ENCODE measurements at places on chromosomes 7 and 10. TPM values are rescaled to one million over a fixed set of nuclear protein-coding genes. Genes with fewer than 3 reads are reported as not detected.

EPHA1 gene
- total RNA-seq: 39.6 TPM

GBX1 gene
- total RNA-seq: not detected

PGAM2 gene
- not detected for total RNA-seq

GIMAP2 gene
- 5.3 TPM for total RNA-seq

GPR26 gene
- not detected for total RNA-seq

SPDYE8 gene
- not detected for total RNA-seq

CLRN3 gene
- total RNA-seq: 25.1 TPM

SPDYE5 gene
- not detected for total RNA-seq

CRYGN gene
- not detected for total RNA-seq

IQUB gene
- total RNA-seq: 0.15 TPM
